ENCODE measurements at places on chromosomes 5 and 9. TPM values are rescaled to one million over a fixed set of nuclear protein-coding genes. Genes with fewer than 3 reads are reported as not detected.

Gene TMEM215
- total RNA-seq, result not detected

Gene PCDHGA2
- 1.1 TPM for total RNA-seq

Gene SPATA9
- not detected for total RNA-seq

Gene MRPL36
- total RNA-seq, result 37.5 TPM

Gene INSYN2B
- total RNA-seq, result 48.7 TPM

Gene PRUNE2
- 29.1 TPM for total RNA-seq

Gene SPAAR
- 17.7 TPM for total RNA-seq

Gene SPINK6
- not detected for total RNA-seq

Gene ESM1
- 411 TPM for total RNA-seq

Gene PRR7
- 8.9 TPM for total RNA-seq

Gene NXNL2
- total RNA-seq, result not detected

Gene LOX
- 62.9 TPM for total RNA-seq

Gene ECSCR
- 317 TPM for total RNA-seq

Gene OR1L8
- under 0.01 TPM for total RNA-seq

Gene HRCT1
- 2.0 TPM for total RNA-seq

Gene DIPK1B
- 121 TPM for total RNA-seq

Gene FNIP1
- total RNA-seq, result 51.9 TPM

Gene PRR16
- 0.66 TPM for total RNA-seq

Gene PDCD1LG2
- 16.1 TPM for total RNA-seq

Gene SOX30
- not detected for total RNA-seq

Gene RGMB
- total RNA-seq, result 46.4 TPM

Gene PCDHA5
- total RNA-seq, result under 0.01 TPM

Gene SGCD
- total RNA-seq, result under 0.01 TPM

Gene EXD3
- 9.3 TPM for total RNA-seq

Data from thoracic aorta endothelial cell (primary cell).